ENCODE measurements at places on chromosomes 7 and 10. TPM values are rescaled to one million over a fixed set of nuclear protein-coding genes. Genes with fewer than 3 reads are reported as not detected.

GRCh38 chr10:35041502-35041879 lies 48.6 kb downstream of the CUL2 start:
- DNase-seq = no peak

DNA sequence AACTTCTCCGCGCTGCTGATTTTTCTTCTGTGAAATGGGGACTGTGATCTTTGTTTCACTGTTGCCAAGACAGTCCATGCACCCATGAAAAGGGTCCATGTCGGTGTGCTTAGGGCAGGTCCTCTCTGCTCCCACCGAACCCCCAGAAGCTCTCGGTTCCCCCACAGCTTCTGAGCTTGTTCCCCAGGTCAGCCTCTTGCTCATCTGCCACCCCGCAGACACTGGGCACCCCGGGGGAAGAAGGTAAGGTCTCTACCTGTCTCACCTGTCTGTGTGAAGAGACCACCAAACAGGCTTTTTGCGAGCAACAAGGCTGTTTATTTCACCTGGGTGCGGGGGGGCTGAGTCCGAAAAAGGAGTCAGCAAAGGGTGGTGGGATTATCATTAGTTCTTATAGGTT lies 66.2 kb upstream of the NANOS1 start:
- no peak for DNase-seq

DNA sequence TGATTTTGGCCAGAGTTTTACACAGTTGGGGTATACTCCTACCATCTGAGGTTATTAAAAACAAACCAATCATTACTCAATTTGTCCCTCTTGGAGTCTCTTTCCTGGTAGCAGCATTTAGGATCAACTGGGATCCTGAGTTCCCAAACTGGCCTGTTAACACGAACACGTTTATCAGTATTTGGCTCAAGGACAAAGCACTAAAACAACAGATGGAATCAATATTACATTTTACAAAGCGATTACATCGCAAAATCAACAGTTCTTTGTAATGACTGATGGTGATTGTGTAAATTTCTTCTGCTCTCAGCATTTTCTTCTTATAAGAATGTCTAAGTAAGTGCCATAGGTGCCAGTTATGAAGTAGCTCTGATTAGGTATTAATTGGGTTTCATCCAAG lies 582.9 kb upstream of the ANKRD30A start:
- DNase-seq = no peak

Gene OR13A1
- not detected for total RNA-seq

Gene FXYD4
- total RNA-seq = 2.5 TPM
